ENCODE measurements at places on chromosomes 16 and 17.

DNA sequence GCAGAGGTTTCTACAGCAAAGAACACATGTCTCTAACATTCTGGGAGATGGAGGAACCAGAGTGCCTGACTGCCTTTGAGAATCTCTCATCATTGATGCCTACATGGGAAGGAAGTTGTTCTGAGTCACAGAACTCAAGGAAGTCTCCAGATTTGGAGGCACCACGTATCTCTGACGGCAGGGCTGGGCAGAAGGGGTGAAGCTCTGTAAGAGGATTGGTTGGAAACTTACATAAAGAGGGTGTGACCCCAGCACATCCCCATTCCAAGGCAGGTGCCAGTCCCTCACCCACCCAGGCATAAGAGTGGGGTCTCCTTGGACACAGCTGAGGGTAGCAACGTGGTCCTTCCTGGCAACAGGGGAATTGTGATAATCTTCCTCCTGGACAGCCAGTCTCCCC lies 17.4 kb downstream of the TNFRSF13B start:
- no peak for DNase-seq

- DNase-seq: peak; percentile 31
Observed at GRCh38 chr17:31310260-31310659, 3.6 kb downstream of the EVI2B start.

DNA sequence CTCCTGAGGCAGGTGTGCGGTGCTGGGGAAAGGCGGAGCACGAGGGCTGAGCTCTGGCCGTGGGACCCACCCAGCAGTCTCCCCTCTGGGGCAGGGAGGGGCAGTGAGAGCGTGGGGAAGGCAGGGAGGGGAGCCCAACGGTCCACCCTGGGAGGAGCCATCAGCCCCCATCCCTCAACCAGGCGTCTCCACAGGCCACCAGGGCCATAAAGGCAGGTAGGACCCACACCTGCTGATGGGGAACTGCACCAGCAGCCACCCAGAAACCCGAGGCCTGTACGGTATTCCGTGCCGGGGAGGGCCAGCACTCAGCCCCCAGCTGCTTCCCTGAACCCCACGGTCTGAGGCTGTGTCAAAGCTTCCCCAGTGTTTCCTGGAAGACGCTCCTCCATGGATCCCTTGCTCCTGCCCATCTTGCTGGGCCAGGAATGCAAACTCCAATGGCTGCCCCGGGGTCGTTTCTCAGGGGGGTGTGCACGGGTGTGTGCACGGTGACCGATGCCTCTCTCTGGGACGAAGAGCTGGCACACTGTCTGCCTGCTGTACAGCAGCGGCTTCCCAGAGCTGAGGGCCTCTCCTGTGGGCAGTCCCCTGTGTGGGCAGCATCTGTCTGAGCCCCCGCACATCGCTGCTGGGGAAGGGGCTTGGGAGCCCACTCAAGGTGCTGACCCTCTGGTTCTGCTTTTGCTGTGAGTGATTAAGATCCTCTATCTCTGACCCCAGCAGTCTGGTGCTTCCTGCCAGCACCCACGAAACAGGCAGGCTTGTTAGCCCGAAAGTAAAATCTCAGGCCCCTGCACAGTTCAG lies 17.2 kb upstream of the METRNL start:
- no peak for DNase-seq

GRCh38 chr16:81544700-81545271 lies 100.2 kb downstream of the CMIP start:
- DNase-seq: no peak

GRCh38 chr16:68778551-68779231 lies 41.6 kb downstream of the CDH1 start:
- no peak for DNase-seq

- no peak for DNase-seq
Observed at GRCh38 chr17:34370376-34370996, 7.5 kb upstream of the CCL1 start.

GRCh38 chr17:79916506-79916905 lies 77.3 kb upstream of the CBX4 start:
- no peak for DNase-seq

DNA sequence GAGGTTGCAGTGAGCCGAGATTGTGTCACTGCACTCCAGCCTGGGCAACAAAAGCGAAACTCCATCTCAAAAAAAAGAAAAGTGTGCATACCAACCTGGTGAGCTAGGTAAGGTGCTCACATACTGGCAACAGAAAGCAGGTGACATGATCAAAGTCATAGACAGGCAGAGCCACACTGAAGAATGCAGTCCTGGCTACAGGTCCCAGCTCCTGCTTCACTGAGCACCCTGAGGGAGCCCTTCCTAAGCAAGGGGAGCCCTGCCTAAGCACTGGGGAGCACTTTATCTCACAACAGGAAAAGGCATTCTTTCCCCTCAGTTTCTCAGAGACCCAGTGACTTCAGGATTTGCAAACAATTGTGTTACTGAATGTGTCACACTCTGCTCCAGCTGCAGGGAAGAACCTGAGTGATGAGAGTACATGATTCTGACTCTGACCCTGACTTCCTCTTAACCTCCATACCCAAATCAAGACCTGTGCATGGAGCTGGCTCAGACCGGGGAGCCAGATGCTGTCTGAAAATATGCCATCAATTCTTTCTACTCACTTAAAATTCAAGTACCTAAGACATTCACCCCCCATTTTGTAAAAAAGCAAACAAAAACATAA lies 40.5 kb downstream of the ANKRD11 start:
- DNase-seq: no peak

DNA sequence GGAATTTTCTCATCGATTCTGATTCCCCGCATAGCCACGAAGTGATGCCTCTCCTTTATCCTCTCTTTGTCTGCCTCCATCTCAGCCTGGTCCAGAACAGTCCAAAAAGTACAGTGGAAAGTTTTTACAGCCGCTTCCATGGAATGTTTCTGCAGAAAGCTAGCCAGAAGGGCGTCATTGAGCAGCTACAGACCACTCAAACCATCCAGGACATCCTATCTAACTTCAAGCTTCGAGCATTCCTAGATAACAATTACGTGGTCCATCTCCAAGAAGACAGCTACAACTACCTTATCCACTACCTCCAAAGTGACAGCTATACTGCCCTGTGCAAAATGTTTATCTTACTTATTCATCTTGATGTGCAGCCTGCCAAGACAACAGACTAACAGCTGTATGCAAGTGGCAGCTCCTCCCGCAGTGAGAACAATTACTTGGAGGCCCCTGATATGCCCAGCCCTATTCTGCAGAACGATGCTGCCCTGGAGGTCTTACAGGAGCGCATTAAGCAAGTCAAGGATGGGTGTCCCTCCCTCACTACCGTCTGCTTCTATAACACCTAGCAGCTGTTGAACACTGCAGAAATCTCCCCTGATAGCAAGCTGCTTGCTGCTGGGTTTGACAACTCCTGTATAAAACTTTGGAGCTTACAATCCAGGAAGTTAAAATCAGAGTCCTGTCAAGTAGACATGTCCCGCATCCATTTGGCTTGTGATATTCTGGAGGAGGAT lies 38.9 kb downstream of the SLFN12L start:
- DNase-seq: no peak

DNA sequence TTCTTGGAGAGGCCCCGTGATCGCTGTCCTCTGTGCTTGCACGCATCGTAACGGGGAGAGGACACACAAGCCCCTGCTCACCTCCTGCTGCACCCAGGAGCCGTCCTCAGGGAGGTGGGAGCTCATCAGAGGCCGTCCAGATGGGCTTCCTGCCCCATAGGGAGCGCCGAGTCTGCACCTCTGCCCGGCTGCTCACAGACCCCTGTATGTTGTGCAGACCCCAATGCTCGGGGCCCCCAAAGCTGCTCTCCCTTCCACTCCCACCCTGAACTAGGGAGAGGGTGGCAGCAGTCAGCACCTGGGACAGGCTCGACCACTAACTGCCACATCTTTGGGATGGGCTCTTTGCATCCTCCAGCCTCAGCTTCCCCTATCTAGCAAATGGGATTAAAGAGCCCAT lies 4.4 kb upstream of the ZNF469 start:
- DNase-seq: no peak

DNA sequence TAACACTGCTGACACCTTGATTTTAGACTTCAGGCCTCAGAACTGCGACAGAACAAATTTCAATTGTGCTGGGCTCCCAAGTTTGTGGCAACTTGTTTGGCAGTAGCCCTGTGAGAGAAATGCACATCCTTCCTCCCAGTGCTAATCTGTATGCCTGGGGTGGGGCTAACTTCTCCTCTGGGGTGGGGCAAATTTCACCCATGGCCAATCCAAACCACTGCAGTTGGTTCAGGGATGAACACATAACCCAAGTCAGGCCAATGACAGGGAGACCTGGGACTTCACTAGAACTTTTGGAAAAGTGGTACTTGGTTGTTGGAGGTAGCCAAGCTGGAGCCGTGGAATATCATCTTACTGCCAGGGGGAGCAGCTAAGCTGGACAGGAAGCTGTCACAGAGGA lies 56.3 kb downstream of the ABCC6 start:
- no peak for DNase-seq
